ENCODE measurements at places on chromosomes 5 and 9.

DNA sequence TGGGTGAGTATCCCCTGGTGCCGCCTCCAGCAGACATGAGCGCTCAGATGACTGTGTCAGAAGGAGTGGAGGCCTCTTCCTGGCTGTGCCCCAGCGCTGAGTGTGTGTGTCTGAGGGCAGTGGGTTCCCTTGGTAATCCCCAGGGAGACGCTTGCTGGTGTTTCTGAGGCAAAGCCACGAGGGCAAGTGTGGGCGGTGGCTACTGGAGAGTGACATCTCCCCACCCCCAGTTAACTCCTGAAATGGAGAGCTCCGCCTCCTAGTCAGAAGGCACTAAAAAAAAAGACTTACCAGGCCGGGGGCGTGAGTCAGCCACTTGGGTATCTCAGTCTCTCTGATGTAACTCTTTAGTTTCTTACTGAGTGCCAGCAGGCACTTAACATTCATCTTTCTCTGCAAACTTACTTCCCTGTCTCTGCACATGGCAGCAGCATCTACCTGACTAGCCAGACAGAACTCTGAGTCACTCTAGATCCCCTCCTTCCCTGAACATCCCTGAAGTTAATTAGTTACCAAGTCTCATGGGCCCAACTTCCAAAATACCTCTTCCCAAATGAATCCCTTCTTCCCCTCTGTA, 19.3 kb downstream of the ORM2 start:
- peak; percentile 55 for DNase-seq

DNA sequence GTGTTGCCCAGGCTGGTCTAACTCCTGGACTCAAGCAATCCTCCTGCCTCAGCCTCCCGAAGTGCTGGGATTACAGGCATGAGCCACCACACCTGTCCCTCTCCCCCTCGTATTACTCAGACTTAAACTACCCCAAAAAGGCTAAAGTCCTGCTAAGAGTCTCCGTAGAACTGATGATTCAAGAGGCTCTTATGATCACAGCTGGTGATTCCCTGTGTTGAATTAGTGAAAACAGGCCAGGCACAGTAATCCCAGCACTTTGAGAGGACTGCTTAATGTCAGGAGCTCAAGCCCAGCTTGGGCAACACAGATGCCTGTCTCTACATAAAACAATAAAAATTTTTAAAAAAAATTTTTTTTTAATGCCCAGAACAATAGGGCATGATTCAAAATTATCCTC, 9.2 kb downstream of the CDC26 start:
- DNase-seq, result no peak

DNA sequence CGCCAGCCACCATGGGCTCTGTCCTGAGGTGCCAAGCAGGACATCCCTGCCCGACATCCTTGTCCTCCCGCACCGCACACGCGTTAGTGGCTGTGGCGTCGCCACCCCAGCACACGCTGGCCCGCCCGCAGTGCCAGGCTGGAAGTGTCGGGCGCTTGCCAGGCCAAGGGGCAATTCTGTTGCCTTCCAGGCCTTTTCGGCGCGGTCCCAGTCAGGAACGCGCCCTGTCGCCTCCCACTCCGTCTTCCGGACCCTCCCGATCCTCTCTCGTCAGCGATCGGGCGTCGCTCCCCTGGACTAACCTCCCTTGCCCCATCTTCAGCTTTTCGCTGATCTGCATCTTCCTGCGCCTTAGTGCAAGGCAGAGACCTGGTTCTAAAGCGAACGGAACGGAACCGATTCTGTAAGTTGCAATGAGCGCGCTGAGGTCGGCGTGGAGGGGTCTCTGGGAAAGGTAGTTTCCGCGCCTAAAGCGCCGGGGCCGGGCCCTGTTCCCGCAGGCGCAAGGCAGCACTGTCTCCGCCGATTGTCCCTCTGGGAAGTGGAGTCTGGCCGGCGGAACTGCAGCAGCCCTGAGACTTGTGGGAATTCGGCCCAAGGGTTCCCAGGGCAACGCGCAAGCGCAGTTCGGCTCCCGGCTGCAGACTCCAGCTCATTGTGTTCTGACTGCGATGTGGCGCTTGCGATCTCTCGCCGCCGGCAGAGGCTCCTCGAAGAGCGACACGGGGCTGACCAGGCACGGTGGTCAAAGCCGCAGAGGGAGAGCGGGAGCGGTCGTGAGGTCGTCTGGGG, at the start of gene ZNF454:
TSS of gene ZNF454 (plus strand) at position 630 of the 792 bp plus-strand sequence. CDS start 1,594 bp downstream, outside the sequence.
- no peak for DNase-seq

DNA sequence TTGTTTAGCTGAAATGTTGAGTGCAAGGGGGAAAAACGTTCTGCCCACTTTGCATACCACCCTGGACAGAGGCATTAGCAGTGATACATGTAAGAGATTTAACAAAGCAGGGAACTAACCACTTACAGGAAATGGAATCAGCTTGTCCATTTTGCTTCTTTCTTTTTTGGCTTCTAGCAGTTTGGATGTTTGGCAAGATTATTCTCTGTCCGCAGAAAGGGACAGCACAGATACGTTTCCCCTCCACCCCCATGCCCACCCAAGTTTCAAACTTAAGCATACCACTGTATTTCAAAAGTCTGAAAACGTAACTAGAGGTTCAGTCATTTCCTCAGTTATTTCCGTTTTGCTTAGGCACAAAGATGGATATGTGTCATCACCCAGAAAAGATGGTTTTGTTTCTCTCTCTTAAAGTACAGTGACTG, 118.4 kb downstream of the GDNF start:
- no peak for DNase-seq

DNA sequence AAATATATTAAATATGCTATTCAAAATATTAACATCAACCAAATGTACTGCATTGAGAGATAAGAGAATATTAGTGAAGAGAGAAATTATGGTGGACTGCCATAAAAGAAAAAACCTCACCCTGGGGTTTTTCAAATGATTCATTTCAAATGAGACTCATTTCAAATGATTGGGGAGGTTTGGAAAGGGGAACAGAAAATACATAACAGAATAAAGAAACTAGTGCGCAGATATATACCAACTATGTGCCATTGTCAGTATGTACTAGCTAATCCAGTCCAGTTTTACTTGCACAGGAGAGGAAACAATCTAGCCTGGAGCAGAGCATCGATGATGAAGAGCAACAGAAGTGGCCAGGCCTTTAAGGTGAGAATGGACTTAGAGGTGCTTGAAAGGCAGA, 651.6 kb upstream of the RORB start:
- DNase-seq, result no peak

DNA sequence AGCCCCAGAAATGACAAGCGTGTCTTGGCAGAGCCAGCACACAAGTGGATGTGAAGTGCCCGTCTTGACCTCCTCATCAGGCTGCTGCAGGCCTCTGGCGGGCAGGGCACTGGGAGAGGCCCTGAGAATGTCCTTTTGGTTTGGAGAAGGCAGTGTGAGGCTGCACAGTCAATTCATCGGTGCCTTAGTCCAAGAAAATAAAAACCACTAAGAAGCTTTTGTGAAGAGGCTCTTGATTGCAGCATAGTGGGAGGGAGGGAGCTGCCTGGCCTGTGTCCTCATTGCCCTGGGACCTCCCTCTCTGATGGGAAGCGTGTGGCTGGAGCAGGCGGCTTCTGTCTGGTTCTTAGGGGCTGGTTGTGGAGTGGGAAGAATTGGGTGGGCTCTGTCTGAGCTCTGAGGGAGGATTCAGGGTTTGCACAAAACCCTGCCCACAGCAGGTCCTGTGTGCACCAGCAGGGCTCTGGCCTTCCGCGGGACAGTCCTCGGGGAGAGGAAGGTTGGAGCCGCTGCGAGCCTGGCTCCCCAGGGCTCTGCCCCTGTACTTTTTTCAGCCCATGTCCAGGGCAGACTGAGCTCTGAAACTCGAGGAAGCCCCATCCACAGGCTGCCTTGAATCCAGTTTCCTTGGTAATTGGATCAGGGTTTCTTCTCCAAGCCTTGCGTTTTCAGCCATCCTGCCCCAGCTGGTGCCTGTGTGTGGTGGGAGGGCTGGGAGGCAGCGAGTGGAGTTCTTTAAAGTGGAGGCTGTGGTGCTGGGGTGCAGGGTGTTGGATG, 1.1 kb downstream of the HRCT1 start:
- no peak for DNase-seq

DNA sequence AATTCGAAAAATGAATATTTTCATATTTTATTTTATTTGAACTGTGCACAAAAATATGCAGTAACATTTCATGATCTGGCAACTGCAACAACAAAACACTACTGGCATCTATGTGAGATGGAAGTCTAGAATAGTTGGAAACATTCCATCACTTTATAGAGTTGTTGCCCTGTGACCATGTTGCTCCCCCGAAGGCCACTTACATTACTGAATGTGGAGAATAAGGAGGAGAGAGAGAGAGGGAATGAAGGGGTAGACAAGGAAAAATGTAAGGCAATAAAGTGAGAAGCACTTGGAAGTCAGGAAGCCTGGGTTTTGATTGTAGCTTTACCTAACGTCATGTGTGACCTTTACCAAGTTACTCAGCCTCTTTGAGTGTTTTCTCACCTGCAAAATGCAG, 437.2 kb upstream of the EDIL3 start:
- DNase-seq, result no peak

DNA sequence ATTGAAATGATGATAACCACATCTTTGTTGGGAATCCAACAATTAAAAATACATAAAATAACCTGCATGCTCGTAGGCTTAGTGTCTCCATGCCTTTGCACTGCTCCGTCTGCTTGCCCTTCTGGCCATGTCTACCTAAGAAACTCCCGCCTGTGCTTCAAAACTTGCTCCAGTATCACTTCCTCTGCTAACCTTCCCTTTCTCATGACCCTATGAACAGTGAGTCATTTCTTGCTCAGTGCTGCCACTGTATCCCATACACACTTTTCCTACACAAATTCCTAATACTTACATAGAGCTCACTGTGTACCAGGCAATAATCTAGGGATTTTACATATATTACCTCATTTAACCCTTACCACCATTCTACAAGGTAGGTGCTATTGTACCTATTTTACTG, 33.5 kb downstream of the TMEM245 start:
- no peak for DNase-seq
